ENCODE measurements at places on chromosomes 5 and 9.

GRCh38 chr5:98705841-98706240 is 67.6 kb upstream of the RGMB start:
- no peak for DNase-seq

GRCh38 chr9:87499424-87500017 is 1.9 kb downstream of the DAPK1 start:
- DNase-seq: no peak

DNA sequence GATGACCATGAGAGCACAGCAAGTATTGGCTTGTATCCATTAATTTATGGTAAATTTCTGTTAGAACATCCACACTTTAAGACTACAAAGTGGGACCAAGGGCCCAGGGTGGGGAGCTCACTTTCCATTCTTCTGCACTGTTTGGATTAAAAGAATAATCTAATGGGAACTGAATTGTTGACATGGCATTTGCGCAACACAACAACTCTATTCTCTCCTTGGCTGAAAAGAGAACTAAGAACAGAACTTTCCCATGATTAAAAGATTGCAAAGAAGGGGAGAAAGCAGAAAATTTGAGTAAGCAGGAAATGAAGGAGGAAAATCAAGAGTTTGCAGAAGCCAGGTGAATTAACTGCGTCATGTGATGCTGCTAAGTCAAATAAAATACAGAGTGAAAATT is 143.4 kb downstream of the HINT1 start:
- DNase-seq: no peak

GRCh38 chr9:127426756-127427155 is 2.6 kb downstream of the ZNF79 start:
- no peak for DNase-seq

GRCh38 chr5:125274938-125275724 is 528.7 kb upstream of the ZNF608 start:
- DNase-seq: no peak

DNA sequence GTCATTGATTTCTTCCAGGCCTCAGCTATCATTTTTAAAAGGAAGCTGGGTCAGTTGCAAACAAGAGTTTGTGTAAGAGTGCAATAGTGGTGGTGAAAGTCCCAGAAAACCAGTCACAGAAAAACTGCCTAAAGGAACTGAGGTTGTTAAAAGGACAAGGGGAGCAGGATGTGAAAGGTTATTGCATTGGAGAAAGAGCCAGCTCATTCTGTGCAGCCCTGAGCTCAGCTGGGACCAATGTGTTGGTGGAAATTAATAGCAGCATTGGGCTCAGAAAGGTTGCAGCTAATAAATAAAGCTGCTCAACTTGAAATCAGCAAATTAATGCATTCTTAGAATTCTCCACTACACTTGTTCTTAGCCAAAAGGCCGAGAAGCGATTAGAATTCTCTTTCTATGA is 34.9 kb downstream of the NREP start:
- no peak for DNase-seq

DNA sequence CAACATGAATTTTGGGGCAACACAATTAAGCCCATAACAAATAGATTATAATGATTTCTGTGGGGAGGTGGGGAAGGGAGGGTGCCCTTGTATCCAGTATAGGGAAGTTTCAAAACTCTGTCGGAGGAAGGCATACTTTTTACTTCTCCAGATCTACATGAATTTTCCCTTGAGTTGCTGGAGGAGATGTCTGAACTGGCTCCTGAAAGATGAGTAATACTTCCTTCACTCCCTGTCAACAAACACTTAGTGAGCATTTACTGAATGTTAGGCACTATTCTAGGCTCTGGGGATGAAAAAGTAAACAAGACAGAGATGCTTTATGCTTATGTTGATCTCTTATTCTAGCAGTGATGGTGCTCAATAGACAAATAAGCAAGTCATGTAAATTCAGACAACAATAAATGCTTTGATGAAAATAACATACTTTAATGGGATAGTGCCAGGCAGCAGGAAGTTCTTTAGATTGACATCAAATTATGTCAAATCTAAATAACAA is 197.9 kb upstream of the ANKH start:
- no peak for DNase-seq

DNA sequence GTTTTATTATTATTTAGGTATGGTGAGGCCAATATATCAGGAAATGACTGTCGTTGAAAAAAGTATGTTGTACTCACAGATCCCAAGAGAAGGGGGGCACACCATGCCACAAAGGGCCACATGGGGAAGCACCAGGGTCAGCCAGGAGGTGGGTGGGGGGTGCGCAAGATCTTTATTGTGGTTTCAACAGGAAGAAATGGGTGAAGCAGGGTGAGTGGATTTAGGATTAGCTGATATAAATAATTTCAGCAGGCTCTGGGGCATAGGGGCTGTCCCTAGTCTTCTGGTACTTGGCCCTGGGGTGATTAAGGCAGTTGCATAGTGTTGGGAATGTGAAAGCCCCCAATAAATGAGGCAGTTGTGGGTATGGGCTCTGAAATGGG is 8.6 kb downstream of the PDCD1LG2 start:
- DNase-seq: peak; percentile 77

DNA sequence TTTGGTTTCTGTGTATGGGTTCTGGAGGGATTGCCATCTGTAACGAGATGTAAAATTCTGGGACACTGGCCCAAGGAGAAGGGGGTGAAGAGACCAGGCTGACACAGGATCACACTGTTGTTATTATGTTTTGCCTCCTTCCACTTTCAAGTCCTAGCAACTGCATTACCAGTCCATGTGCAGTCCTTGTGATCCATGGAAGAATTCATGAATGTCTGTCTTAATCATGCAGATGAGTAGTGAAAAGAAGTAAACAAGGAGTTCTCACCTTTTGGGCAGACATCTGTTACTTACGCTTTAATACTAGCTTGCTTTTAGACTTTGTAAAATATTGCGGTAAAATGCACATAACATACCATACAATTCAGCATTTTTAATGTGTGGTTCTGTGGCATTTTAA is 18.3 kb downstream of the MEGF10 start:
- no peak for DNase-seq

GRCh38 chr5:178587763-178588611 is 2.2 kb downstream of the COL23A1 start:
- DNase-seq: no peak

DNA sequence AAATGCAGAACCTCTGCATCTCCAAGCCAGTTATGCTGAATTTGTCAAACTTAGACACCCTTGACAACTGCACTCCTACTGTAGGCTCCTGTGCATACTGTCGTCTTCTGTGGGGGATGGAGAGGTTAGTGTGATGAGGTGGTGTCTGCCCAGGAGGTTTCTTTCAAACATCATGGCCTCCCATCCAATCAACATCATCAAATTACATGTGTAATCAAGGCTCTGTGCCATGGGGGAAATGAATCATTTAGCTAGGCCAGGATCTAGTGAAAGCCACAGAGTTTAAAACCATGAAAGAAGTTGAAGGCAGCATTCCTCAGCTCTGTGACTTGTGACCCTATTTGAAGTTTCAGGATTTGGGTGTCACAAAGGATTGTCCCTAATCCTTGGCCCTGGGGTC is 240.6 kb downstream of the MARCHF11 start:
- no peak for DNase-seq

DNA sequence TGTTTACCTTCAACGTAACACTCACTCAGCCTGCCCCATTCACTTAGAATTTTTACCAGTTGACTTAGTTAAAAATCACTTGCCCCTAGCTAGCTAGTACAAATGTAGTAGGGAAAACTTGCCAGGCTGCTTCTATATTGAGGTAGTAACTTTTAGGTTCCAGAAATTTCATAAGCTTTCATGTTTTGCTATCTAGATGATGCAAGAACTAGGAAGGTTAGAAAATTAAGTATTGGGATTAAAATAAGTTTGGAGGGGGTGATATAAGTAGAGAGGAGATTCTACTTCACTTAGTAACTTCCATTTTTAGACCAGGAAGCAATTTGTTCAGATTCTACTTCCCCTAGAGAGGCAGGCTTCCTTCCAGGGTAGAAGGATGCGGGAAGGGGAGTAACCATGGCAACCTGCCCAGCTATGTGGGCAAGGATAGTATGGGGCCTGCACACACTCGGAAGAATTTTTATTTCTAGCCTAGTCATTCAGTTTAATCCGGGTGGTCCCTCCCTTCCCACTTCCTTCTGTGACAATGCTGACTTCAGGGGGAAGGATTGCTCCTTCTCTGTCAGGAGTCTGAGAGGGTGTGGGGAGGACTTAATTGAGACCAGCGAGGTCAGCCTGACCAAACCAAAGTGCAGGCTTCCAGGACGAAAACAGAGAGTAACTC is 4.2 kb downstream of the DAB2 start:
- DNase-seq: no peak

DNA sequence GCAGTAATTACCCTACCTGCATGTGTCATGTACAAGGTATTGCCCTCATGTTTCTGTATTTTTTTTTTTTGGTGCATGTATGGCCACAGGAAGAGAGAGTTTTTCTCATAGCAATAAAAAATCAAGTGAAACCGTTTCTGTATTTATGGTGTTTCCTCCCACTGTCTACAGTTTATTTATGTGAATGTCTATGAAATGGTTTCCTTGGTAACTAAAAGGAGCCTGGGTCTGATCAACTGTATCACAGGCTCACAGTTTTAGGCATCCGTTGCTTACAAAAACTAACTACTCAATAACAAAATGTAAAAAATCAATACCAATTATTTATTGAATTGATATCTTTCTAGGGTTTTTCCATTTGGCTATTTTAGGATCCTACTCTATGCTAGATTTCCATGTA is 464.4 kb downstream of the TAF11L14 start:
- no peak for DNase-seq

DNA sequence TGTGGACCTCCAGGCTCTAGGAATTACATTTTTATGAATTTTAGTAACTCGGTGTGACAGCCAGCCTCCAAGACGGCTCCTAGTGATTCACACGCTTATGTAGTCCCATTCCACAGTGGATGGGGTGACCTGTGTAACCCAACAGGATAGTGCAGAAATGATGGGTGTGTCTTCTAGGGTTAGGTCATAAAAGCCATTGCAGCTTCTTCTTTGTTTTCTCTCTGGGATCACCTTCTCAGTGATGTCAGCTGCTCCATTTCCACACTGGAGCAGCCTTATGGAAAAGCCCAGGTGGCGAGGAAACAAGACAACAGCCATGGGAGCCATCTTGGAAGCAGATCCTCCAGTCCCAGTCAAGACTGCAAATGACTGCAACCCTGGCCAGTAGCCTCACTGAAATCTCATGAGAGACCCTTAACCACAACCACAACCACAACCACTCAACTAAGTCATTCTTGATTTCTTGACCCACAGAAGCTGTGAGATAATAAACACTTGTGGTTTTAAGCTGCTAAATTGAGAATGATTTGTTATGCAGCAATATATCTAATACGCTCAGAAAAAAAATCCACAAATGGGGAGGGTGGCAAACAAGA is 5.1 kb upstream of the GNPDA1 start:
- peak; percentile 58 for DNase-seq

DNA sequence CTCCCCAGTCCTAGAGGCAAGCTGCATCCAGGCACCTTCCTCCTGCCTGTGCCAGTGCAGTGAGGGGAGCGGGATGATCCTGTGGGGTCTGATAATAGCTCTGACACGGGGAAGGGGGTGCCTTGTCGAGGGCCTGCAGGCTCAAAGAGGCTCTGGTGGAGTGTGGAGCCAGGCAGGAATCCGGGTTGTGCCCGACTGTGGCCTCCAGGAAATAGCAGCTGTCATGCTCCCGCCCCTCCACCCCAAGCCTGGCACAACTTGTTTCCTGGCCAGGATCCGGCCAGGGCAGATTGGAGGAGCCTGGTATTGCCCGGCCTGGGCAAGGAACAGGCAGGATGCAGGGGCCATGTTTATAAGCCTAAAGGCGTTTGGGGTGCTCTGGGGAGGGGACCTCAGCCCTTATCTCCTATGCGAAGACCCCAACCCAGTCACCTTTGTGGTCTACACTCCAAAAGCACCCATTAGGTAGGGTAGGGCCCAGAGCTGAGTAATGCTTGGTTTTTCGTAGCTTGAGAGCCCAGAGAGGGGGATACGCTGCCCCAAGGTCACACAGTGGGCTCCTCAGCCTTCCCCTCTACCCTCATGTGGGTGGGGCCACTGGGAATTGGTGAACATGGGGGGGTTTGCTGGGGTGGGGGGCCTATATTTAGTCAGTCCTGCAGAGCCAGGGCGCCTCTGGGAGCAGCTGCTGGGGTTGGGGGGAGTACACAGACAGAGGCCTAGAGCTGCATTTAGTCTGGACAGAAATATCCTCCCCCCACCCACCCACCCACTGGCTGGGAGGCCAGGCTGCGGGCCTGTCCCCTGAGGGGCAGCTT is 12.2 kb downstream of the CXXC5 start:
- no peak for DNase-seq

DNA sequence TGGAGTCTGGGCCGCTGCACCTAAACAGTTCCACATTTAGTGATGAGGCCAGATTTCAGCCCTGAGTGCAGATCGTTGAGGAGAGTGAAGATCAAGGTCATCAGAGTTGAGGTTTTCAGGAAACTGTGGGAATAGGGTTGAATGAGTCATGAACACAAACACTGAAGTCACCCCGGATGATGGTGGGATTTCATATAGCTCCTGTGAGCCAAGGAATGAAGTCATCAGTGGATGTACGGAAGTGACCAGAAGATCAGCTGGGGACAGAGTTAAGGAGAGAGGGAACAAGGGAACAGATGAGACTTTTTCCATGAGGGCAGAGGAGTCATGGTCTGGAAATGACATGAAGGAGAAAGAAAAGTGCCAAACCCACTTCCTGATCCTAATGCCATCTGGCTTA is 36.5 kb downstream of the PALM2AKAP2 start:
- DNase-seq: no peak

DNA sequence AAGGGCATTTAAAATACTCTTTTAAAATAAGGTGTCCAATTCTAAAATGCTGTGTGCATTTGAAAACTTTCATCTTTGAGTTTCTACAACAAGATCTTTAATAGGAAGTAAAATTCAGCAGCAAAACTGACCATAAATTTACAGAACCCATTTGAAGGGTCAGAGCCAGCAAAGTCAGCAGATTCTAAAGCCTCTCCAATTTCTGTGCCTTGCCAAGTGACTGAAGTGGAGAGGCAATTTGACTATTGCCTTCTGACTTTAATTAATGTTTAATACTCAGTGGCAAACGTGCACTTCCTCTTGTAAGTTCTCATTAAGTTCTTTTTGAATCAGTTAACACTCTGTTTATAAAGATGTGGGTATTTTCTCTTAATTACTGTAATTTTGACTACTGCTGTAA is 155.2 kb downstream of the BAAT start:
- DNase-seq: no peak

- DNase-seq: no peak
These were observed 30.6 kb downstream of the GPR107 start for GRCh38 chr9:130084337-130084736.

DNA sequence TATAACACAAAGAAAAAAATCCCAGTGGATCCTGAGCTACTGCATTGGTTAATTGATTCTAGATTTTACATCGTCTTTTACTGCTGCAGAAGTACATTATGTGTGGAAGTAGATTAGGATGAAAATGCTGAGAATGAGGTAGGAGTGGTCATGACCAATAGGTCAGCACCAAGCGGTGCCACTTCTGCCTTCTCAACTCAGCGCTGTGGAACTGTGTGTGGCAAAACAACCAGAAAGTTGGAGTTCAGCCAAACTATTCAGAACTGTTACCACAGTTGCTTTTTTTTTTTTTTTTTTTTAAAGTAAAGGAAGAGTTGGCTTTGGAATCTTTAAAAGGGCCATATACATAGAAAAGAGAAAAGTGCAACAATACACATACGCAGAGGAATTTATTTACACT is 24.2 kb downstream of the POU5F2 start:
- DNase-seq: no peak

Data from stimulated activated naive CD8-positive, alpha-beta T cell treated with anti-CD3 and anti-CD28 coated beads, Interleukin-15, Interleukin-2, amounts not matched to agents 100 U/mL and 50 U/mL, for 24 hours (primary cell).